K562 (cell line): ENCODE measurements at places on chromosomes 11 and 22. TPM values are rescaled to one million over a fixed set of nuclear protein-coding genes. Genes with fewer than 3 reads are reported as not detected.

DNA sequence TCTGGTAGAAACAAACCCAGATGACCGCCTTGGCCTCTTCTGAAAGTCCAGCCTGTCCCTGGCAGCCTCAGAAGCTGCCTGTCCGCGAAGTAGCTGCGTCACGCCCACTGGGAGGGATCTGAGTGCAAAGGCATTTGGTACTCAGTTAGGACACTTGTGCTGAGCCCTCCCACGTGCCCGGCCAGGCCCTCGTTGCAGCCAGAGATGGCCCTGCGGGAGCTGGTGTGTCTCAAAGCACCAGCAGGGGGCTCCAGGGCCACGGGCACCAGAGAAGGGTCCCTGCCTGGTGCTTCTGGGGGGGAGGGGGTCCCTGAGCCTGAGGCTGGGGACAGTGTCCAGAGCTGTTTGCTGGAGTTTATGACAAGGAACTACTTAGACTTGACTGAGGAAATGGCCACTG is 5.8 kb downstream of the SELENOO start:
- DNase-seq: peak; percentile 44

- no peak for DNase-seq
Observed at GRCh38 chr11:22432291-22433093, 94.3 kb downstream of the SLC17A6 start.

DNA sequence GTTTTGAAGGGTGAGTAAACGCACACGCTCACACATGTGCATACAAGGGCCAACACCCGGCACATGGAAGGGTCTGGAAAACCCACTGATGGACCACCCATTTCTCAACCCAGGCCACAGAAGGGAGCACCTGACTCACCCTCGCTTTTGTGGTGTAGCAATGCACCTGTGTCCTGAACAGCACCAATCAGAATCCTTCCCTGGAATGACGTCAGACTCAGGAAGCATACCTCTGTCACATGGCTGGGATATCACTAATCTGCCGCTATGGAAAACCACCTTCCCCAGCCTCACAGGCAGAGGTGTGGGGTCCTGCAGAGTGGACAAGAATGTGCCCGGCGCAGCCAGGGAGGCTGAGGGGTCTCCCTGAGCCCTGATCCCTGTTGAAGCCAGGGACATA is 9.0 kb upstream of the OSM start:
- peak; percentile 32 for DNase-seq

DNA sequence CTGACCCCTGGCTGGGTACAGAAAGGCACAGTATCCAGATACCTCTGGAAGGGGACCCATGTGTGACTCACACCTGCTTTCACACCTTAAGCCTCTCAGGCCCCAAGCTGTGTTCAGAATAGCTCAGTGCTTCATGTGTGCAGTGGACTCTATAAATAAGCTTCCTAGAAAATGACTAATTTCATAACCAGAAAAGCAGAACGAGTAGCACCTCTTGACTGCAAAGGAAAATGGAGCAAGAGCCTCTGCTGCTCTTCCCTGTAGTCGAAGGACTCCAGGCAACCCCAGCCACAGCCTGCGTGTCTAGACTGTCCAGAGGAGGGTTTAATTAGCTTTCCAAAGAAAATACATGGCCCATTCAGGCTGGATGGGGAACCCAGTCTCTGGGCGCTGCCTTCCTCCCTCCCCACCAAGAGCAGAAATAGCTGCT is 23.1 kb downstream of the PTPN5 start:
- no peak for DNase-seq

DNA sequence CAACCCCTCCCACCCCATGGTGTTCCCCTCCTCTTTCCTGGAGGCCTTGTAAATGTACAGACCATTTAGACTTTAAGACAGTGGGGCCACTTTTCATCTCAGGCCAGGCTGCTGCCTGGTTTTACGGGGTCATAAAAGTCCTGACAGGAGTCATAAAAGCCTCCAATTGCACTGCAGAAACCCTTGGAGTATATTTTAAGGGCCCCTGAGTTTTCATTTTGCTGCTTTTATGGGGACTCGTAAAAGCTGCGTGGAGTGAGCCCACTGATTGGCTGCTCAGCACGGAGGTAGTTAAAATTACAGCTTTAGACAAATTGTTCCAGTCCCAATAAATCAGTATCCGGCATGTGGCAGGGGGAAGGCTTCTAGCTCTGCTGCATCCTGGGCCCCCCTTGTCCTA is 627.6 kb downstream of the NTM start:
- DNase-seq: no peak

The PRODH gene
- not detected in 2 replicates for total RNA-seq
